A172 (cell line): ENCODE measurements at places on chromosomes 11 and 22.

- no peak for DNase-seq
Observed at GRCh38 chr11:31303644-31304180, 65.8 kb downstream of the DCDC1 start.

DNA sequence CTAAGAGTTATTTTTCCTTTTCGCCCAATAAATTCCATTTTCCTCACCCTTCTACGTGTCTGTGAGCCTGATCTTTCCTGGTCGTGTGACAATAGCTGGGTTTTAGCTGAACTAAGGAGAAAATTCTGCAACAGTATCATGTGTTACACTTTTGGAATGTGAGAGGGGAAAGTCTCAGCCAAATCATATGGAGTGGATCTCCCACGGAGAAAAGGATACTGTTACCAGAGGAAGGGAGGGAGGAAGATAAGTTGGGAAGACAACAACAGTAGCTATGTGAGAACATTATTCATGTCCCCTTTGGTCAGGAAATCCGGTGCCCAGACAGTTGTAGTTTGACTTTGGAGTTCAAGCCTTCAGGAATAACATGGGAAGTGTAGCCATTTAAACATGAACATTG lies 584.0 kb upstream of the RAG2 start:
- no peak for DNase-seq

- no peak for DNase-seq
Observed at GRCh38 chr11:92881940-92882450, 87.5 kb upstream of the MTNR1B start.

- peak; percentile 60 for DNase-seq
Observed at GRCh38 chr11:821512-822371, 3.0 kb downstream of the PNPLA2 start.

DNA sequence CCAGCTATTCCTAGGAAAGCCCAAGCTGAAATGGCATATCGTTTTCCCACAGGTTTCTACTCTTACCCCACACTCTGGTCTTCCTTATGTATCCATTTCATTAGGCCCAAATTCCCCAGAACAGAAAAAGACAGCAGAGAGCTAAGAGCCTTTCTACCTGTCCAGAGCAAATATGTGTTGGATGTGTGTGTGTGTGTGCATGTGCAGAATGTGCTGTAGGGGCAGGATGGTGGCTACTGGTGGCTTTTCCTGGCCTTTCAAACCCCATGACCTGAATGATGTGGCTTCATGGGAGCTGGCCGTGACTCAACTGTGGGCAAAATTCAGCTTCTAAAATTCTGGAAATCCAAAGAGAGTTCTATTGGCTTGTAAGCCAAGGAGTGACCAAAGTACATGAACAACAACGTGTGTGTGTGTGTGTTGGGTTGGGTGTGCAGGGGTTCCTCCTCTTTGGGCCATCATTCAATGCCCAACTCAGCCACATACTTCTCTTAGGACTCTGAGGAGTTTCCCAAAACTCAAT lies 421.4 kb upstream of the CADM1 start:
- DNase-seq: no peak

GRCh38 chr11:114194702-114195101 lies 101.5 kb upstream of the NNMT start:
- no peak for DNase-seq

- DNase-seq: no peak
Observed at GRCh38 chr11:67264877-67265632, 1.2 kb upstream of the GRK2 start.

- DNase-seq: no peak
Observed at GRCh38 chr11:33866936-33867335, 24.9 kb downstream of the LMO2 start.

- DNase-seq: peak; percentile 58
Observed at GRCh38 chr11:27464289-27464696, 8.3 kb downstream of the LGR4 start.

GRCh38 chr11:61416941-61417340 lies 12.8 kb downstream of the CPSF7 start:
- DNase-seq: no peak

GRCh38 chr22:49574205-49574880 lies 253.3 kb downstream of the BRD1 start:
- DNase-seq: no peak
